Activated naive CD8-positive, alpha-beta T cell treated with anti-CD3 and anti-CD28 coated beads, Interleukin-2, amount 10 ng/mL, durations not matched to agents 7 days and 5 days (primary cell): ENCODE measurements at places on chromosomes 7 and 10. TPM values are rescaled to one million over a fixed set of nuclear protein-coding genes. Genes with fewer than 3 reads are reported as not detected.
A peak's percentile ranks its signal among the peaks of the same experiment; 100 is the strongest.

- H3K4me1 ChIP-seq, result no peaks in the 10 kb centered on the region
- H3K4me3 ChIP-seq, result no peak overlapping the region
- peaks cover 2% of the 10 kb centered on the region for H3K27me3 ChIP-seq
- no peaks in the 10 kb centered on the region for H3K36me3 ChIP-seq
- no peak overlapping the region for H3K27ac ChIP-seq
- DNase-seq, result peak; percentile 13
These were observed 35.3 kb downstream of the FOXL3 start for GRCh38 chr7:325051-325798.

EXOSC1 gene
- total RNA-seq, result 47.9 TPM

GRCh38 chr10:74103560-74104258, 46.9 kb downstream of the AP3M1 start:
- no peaks in the 10 kb centered on the region for H3K27me3 ChIP-seq
- H3K27ac ChIP-seq, result no peak overlapping the region
- no peak overlapping the region for H3K4me3 ChIP-seq
- H3K36me3 ChIP-seq, result peaks cover 8% of the 10 kb centered on the region
- H3K4me1 ChIP-seq, result peaks cover 7% of the 10 kb centered on the region

LRRN3 gene
- total RNA-seq, result 193 TPM

DNA sequence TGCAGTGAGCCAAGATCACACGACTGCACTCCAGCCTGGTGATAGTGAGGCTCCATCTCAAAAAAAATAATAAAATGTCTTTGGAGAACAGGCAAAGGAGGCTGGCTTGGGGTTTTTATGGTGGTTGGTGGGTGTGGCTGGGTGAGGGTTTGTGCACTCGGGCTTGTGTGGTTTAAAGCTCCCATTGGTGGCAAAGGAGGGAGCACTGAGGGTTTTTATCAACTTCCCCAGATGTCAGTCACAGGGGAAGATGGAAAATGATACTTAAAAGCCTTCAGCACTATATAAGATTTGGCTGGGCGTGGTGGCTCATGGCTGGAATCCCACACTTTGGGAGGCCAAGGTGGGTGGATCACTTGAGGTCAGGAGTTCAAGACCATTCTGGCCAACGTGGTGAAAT, 16.3 kb upstream of the RNF216 start:
- peak overlapping the region; percentile 22 for H3K4me3 ChIP-seq
- DNase-seq, result peak; percentile 47
- no peaks in the 10 kb centered on the region for H3K27me3 ChIP-seq
- peak overlapping the region; percentile 58 for H3K27ac ChIP-seq
- peaks cover 11% of the 10 kb centered on the region for H3K4me1 ChIP-seq
